Naive thymus-derived CD8-positive, alpha-beta T cell (primary cell): ENCODE measurements at places on chromosomes 4 and X. TPM values are rescaled to one million over a fixed set of nuclear protein-coding genes. Genes with fewer than 3 reads are reported as not detected.

GRCh38 chrX:40971736-40972135, 113.5 kb upstream of the USP9X start:
- no peak for DNase-seq

Gene MYOZ2
- total RNA-seq: not detected

DNA sequence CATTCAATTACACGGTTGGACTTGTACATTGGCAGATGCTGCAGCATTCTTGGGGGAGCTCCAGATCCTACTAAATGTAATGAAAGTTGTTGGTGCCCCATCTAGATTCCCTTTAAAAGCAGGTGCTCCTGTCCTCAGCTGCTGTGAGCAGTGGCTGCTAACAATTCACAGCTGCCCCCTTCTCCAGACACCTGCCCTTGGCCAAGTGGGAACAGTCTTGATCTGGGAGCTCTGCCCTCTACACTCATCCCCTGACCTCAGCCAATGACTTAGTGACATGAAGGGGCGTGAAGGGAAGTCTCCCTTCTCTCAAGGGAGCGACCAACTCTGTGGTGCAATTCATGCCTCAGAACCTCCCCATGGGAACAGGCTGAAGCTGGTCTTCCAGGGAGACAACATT, 125.7 kb downstream of the EIF4E start:
- DNase-seq: no peak

Gene TMSB15B
- total RNA-seq: 7.0 TPM

Gene TMEM35A
- total RNA-seq: not detected

GRCh38 chr4:159252491-159252890, 149.6 kb downstream of the RAPGEF2 start:
- DNase-seq: no peak

Gene NKRF
- 14.4 TPM for total RNA-seq

DNA sequence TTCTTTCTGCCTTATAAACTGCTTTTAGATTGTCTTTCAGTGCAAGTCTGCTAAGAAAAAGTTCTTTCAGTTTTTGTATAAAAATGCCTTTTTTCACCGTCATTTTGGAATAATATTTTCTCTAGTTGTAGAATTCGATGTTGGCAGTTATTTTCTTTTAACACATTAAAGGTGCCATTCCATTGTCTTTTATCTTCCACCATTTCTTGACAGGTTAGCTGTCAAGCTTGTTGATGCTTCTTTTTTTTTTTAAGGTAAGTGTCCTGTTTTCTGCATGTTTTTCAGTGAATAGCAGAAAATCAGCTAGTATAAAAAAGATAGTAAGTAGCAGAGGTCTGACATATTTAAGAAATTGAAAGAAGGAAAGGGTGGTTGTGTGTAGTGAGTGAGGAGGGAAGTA, 118.5 kb upstream of the NPFFR2 start:
- DNase-seq: no peak

- DNase-seq: no peak
Observed at GRCh38 chr4:14096396-14096965, 469.0 kb upstream of the BOD1L1 start.

GRCh38 chr4:26003056-26003455, 89.0 kb downstream of the SMIM20 start:
- no peak for DNase-seq

GRCh38 chrX:66635360-66635759, 3.5 kb downstream of the EDA2R start:
- no peak for DNase-seq

GRCh38 chr4:104444685-104445084, 50.0 kb downstream of the CXXC4 start:
- DNase-seq: no peak

Gene PLP1
- total RNA-seq: not detected

Gene PFKFB1
- 0.44 TPM for total RNA-seq

Gene UXT
- 215 TPM for total RNA-seq

DNA sequence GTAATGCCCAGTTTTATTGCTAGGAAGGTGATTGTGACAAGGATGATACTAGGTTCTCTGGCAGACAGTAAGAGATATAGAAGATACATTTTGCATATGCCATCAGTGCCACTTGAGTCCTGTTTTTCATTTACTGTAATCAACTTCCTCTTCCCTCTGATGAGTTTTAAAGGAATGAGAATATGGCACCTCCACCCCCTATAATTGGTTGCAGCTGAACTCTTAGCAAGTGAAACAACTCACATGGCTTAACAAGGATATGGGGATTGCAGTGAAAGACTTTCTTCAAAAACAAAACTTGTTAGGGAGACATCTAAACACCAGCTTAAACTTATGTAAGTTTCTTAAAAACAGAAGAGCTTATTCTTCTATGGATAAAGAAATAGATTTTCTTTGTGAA, 90.0 kb downstream of the AREG start:
- DNase-seq: no peak

Gene FAM9C
- not detected for total RNA-seq

- DNase-seq: no peak
Observed at GRCh38 chr4:153337686-153338085, 6.8 kb upstream of the MND1 start.

Gene ARMCX4
- total RNA-seq: 14.5 TPM

DNA sequence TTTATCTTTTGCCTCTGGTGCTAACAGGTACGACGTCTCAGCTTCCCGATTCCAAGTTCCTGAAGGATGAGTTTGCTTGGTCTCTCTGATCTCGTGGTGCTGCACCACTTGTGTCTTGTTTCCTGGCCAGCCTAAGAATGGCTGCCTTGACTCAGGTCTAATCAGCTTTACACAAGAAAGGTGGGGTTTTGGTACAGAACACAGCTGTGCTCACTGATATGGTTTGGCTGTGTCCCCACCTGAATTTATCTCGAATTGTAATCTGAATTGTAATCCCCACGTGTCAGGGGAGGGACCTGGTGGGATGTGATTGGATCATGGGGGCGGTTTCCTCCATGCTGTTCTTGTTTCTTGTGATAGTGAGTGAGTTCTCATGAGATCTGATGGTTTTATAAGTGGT, 305.3 kb upstream of the NOCT start:
- DNase-seq: no peak

DNA sequence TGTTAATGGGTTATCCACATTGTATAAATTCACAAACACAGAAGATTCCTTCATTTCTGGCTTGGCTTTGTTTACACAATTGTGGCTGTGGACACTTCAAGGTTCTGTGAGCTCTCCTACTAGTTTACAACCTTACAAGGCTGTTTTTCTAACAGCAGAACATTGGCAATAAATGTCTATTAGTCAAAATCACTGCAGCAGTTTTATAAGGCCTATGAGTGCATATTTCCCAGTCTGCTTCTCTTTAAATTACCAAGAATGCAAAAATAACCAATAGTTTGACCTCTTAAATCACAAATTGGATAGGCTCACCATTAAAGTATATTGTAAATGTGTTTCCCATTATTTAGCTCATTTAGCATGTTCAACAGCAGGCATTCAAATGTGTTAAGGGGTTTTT, 239.2 kb downstream of the DKK2 start:
- no peak for DNase-seq

DNA sequence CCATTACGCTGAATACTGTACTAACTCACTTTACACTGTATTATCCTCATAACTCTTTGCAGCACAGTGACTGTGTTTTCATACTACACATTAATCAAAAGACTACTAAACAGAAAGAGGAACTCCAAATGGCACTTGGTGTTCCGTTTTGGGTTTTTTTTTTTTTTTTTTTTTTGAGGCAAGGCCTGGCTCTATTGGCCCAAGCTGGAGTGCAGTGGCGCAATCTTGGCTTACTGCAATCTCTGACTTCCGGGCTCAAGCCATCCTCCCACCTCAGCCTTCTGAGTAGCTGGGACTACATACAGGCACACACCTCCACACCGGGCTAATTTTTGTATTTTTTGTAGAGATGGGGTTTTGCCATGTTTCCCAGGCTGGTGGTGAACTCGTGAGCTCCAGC, 10.7 kb downstream of the KLHL8 start:
- no peak for DNase-seq

DNA sequence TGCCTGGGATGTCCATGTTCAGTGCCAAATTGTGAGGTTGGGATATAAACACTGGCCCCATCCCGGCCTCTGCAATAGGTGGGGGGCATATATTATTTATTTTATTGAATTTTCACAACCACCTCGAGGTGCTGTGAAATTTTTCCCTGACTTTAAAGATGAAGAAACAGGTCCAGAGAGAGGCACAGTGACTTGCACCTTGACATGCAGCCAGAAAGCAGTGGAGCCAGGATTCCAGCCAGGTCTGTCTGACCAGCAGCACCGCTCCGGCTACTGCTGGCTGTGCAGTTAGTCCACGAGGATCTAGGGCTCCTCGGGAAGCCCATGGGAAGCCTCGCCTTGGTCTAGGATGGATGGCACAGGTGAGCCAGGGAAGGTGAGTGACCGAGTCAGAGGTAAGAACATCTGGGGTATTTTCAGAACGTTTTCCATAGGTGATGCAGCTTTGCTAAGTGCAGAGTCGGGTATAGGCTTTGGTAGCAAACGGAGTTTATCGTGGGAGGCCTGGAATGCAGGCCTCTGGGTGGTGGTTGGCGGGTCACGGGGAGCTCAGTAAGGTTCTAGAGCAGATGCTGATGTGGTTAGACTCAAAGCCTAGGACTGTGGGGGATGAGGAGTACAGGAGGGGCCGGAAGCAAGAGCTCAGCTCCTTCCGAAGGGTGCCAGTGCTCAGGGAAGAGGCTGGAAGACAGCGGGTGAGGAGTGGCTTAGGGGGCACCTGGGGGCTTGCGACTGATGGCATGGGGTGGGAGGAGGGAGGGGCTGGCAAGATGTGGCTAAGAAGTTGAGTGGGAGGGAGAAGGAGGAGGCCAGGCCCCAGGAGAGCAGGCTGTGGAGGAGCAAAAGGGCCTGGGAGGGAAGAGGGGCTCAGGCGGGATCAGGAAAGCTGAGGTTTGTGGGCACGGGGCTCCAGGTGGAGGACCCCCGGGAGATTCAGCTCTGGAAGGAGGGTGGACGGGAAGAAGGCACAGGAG, 107.7 kb upstream of the LRPAP1 start:
- no peak for DNase-seq

Gene VCX3B
- total RNA-seq: not detected
